ENCODE measurements at places on chromosomes 2 and 18.

DNA sequence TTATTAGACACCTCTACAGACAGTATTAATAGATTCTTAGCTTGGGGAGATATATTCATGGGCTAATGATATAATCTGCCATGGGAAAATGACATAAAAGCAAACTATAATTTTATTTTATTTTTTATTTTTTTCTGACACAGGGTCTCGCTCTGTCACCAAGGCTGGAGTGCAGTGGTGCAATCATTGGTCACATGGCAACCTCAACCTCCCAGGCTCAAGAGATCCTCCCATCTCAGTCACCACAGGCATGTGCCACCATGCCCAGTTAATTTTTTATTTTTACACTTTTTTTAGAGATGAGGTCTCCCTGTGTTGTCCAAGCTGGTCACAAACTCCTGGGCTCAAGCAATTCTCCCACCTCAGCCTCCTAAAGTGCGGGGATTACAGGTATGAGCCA is 39.3 kb downstream of the RTN4 start:
- no peak overlapping the region for H3K4me3 ChIP-seq
- H3K27me3 ChIP-seq = no peaks in the 10 kb centered on the region
- no peak for DNase-seq
- no peaks in the 10 kb centered on the region for H3K36me3 ChIP-seq
- peaks cover 5% of the 10 kb centered on the region for H3K4me1 ChIP-seq
- H3K27ac ChIP-seq = peak overlapping the region; percentile 62

GRCh38 chr2:3827673-3828575 is 124.5 kb downstream of the DCDC2C start:
- H3K4me1 ChIP-seq = no peaks in the 10 kb centered on the region
- H3K4me3 ChIP-seq = no peak overlapping the region
- DNase-seq = no peak

GRCh38 chr2:221572821-221573429 is 821 bp upstream of the EPHA4 start:
- DNase-seq = peak; percentile 80
- peaks cover 29% of the 10 kb centered on the region for H3K27me3 ChIP-seq
- H3K36me3 ChIP-seq = no peaks in the 10 kb centered on the region

DNA sequence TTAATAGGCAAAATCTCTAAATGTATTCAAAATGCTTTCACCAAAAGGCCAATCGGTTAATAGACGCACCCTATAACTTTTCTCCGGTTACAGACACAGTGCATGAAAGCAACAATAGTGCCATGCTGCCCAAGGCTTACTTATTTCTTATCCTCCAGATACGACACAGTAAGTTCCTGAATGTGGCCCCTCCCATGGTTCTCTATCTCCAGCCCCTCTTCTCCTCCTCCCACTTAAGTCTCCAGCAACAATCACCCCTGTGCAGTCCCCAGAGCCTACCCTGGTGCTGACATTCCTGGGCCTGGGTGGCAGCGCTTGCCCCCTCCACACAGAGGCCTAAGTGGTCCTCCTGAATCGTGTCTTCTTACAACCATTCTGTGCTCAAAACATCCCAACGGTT is 3.6 kb downstream of the KIDINS220 start:
- no peaks in the 10 kb centered on the region for H3K27me3 ChIP-seq
- peaks cover 14% of the 10 kb centered on the region for H3K4me1 ChIP-seq
- H3K27ac ChIP-seq = no peak overlapping the region
- H3K36me3 ChIP-seq = peaks cover 1% of the 10 kb centered on the region

DNA sequence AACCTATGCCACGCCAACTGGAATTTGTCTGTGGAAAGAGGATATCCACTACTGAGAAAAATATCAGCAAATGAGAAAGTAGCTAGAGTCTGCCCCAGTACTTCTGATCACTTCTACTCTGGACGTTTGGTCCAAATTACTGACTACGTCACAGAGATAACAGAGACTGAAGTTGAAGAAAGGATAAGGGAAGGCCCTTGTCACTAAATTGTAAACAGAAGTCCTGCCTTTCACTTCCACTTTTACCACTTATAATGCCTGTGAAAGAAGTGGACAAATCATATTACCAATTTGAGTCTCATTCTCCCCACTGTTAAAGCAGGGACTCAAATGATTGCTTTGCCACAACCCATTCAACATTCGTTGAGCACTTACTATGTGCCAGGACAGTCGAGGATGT is 173.9 kb upstream of the ERBB4 start:
- no peaks in the 10 kb centered on the region for H3K36me3 ChIP-seq
- no peak for DNase-seq
- no peak overlapping the region for H3K4me3 ChIP-seq
